ENCODE measurements at places on chromosomes 4 and X. TPM values are rescaled to one million over a fixed set of nuclear protein-coding genes. Genes with fewer than 3 reads are reported as not detected.

- H3K27me3 ChIP-seq: no peaks in the 10 kb centered on the region
- H3K36me3 ChIP-seq: no peaks in the 10 kb centered on the region
- H3K4me3 ChIP-seq: no peak overlapping the region
- H3K27ac ChIP-seq: no peak overlapping the region
- no peaks in the 10 kb centered on the region for H3K4me1 ChIP-seq
These were observed 28.0 kb downstream of the RIPPLY1 start for GRCh38 chrX:106875151-106875550.

- no peaks in the 10 kb centered on the region for H3K36me3 ChIP-seq
- DNase-seq: no peak
- no peaks in the 10 kb centered on the region for H3K4me1 ChIP-seq
- no peak overlapping the region for H3K4me3 ChIP-seq
These were observed 1198.2 kb downstream of the ADGRL3 start for GRCh38 chr4:62398318-62398717.

DNA sequence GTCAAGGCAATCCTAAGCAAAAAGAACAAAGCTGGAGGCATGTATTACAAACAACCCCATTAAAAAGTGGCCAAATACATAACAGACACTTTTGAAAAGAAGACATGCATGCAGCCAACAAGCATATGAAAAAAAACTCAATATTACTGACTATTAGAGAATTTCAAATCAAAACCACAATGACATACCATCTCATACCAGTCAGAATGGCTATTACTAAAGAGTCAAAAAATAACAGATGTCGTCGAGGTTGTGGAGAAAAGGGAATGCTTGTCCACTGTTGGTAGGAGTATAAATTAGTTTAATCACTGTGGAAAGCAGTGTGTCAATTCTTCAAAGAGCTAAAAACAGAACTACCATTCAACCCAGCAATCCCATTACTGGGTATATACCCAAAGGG lies 604.6 kb upstream of the GRIA3 start:
- DNase-seq: no peak
- no peaks in the 10 kb centered on the region for H3K4me1 ChIP-seq
- no peak overlapping the region for H3K4me3 ChIP-seq
- H3K36me3 ChIP-seq: no peaks in the 10 kb centered on the region
- no peaks in the 10 kb centered on the region for H3K27me3 ChIP-seq

GRCh38 chr4:54073271-54073880 lies 9.0 kb upstream of the CHIC2 start:
- H3K4me1 ChIP-seq: no peaks in the 10 kb centered on the region
- no peak overlapping the region for H3K27ac ChIP-seq
- H3K36me3 ChIP-seq: no peaks in the 10 kb centered on the region
- DNase-seq: no peak
- H3K4me3 ChIP-seq: no peak overlapping the region

DNA sequence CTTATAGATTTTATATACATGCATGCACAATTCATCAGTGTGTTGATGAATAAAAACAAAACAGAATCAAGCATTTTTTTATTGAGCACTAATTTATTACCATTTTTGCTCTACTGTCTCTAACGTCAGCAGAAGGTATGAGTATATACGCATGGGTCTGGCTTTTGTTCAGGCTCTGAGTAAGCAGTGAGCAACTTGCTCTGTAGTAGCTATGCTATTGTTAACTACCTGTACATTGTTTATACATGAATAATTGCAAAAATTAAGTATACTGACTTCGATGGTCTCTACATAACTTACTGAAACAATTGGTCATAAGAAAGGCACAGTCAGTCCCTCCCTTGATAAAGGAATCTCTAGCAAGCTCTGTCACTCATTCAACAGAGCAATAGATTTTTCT lies 122.9 kb downstream of the RS1 start:
- no peaks in the 10 kb centered on the region for H3K36me3 ChIP-seq
- no peak overlapping the region for H3K27ac ChIP-seq
- H3K4me3 ChIP-seq: no peak overlapping the region
- no peaks in the 10 kb centered on the region for H3K27me3 ChIP-seq
- DNase-seq: no peak
- H3K4me1 ChIP-seq: no peaks in the 10 kb centered on the region

GRCh38 chrX:2596045-2596444 lies 95.0 kb upstream of the CD99 start:
- no peaks in the 10 kb centered on the region for H3K4me1 ChIP-seq
- H3K4me3 ChIP-seq: no peak overlapping the region
- H3K27ac ChIP-seq: no peak overlapping the region

- H3K4me1 ChIP-seq: no peaks in the 10 kb centered on the region
- H3K4me3 ChIP-seq: no peak overlapping the region
- H3K27ac ChIP-seq: no peak overlapping the region
- no peaks in the 10 kb centered on the region for H3K36me3 ChIP-seq
- no peaks in the 10 kb centered on the region for H3K27me3 ChIP-seq
These were observed 36.9 kb downstream of the SULT1E1 start for GRCh38 chr4:69823048-69823447.

DNA sequence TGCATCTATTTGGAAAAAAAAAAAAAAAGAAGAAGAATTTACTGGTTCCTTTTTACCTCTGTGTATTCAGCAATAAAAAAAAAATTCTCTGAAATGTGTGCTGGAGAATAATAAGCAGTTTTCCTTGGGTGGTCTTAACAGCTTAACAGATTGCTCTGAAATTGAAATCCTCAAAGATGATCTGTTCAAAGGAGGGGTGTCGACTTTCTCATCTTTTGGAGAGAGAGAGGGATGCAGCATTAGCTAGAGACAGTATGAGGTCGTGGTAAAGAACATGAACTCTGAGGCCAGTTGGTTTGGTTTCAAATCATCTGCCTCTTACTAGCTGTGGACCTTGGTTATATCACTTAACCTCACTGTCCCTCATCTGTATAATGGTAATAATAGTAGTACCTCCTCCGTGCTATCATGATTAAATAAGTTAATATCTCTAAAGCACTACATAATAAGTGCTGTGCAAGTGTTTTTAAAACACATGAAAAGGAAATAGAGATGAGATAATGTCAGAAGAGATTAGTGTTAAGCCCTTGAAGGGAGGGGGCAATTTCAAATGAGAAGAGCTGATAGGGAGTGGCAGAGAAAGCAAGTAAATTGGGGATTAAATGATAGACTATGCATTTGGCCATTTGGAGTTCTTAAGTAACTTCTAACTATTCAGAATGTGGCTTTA lies 109.9 kb upstream of the LIMCH1 start:
- no peaks in the 10 kb centered on the region for H3K4me1 ChIP-seq
- no peak overlapping the region for H3K27ac ChIP-seq
- no peak for DNase-seq

GRCh38 chrX:119374736-119375135 lies 24.4 kb upstream of the SLC25A43 start:
- H3K27me3 ChIP-seq: no peaks in the 10 kb centered on the region
- H3K4me3 ChIP-seq: no peak overlapping the region
- no peak for DNase-seq

Gene PCDH10
- polyA plus RNA-seq: not detected

Gene PDLIM3
- not detected for polyA plus RNA-seq

Gene FSTL5
- not detected for polyA plus RNA-seq

Gene TCEANC
- 10.3 TPM for polyA plus RNA-seq

Gene DACH2
- not detected for polyA plus RNA-seq

Gene ZBTB33
- polyA plus RNA-seq: 12.5 TPM

Gene GABRE
- not detected for polyA plus RNA-seq

Gene TMEM144
- polyA plus RNA-seq: not detected

Gene L1CAM
- 0.38 TPM for polyA plus RNA-seq

Gene SPOCK3
- polyA plus RNA-seq: not detected

Gene MXRA5
- polyA plus RNA-seq: not detected

Gene SPON2
- 43.9 TPM for polyA plus RNA-seq

All from CD8-positive, alpha-beta memory T cell (primary cell).